NCI-H2081 treated with DMSO at 0.1 percent for 48 hours (cell line): ENCODE measurements at places on chromosomes 7 and 10.

- no peak for DNase-seq
Measured at GRCh38 chr10:62001898-62002297, 100.4 kb downstream of the ARID5B start.

GRCh38 chr10:15197276-15197675 is 28.8 kb upstream of the NMT2 start:
- DNase-seq, result no peak

GRCh38 chr7:79619216-79619615 is 165.7 kb upstream of the MAGI2 start:
- DNase-seq, result no peak

- no peak for DNase-seq
Measured at GRCh38 chr7:13107291-13107690, 419.9 kb downstream of the ARL4A start.

GRCh38 chr7:46871516-46871915 is 710.4 kb downstream of the TNS3 start:
- DNase-seq, result no peak

GRCh38 chr10:59587083-59587755 is 122.4 kb downstream of the SLC16A9 start:
- no peak for DNase-seq

DNA sequence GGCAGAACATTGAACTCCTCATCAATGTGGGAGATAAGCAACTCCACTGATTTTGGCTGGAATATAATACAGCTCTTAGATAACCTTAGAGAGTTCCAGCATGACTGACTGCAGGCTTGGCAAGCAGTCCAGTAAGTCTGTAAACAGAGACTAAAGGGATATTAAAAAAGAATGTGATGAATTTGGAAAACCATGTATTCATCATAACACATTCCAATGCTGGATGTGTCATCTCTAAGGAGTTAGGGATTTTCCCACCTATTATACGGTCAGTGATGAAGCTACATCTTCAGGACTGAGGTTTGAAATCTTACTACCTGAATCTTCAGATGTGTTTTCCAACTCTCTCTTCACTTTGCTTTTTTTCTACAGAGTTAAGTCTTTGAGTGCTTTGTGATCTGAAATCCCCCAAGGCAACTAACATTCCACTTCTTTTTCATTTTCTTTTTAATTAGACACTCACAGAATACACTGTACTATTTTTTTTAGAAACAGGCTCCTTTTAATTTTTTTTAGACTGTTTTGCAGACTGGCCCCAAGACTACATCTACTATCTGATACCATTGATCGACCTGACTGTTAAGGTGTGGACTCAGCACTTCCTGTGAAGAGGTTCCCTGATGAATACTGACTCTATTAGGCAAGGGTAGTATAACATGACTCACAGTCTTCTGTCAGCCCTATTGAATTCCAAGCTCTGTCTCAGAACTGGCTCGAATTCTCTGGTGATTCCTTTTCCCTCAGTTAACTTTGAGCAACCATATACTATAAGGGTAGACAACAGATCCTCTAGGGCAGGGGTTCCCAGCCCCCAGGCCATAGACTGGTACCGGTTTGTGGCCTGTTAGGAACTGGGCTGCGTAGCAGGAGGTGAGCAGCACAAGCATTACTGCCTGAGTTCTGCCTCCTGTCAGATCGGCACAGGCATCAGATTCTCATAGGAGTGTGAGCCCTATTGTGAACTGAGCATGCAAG is 678.2 kb downstream of the GRM8 start:
- DNase-seq, result no peak

DNA sequence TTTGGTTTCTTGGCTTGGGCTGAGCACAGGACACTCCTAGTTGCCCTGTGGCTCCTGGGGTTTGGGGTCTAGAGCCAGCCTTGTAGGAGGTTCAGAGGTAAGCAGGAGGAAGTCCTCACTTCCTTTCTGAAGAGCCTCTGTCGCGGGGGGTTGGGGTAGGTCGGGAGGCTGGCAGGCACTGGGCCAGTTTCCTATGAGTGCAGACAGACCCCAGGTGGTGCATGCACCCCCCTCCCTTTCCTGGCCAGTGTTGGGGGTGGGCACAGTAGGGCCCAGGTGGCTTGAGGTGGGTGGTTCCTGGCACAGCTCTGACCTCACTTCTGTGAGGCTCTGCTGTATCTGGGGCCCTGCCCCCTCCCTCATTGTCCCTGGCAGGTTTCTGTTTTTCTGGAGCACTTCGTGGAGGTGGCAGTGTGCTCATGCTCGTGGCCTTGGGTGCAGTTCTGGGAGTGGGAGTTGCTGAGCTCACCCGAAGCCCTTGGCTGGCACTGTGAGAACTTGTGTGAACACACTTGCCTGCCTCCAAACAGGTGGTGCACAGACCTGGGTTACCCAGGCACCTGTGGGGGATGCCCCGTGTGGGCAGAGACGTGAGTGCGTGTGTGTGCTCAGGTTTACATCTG is 1.8 kb downstream of the PALD1 start:
- no peak for DNase-seq

GRCh38 chr7:101626758-101627157 is 2.3 kb downstream of the MYL10 start:
- DNase-seq, result no peak

DNA sequence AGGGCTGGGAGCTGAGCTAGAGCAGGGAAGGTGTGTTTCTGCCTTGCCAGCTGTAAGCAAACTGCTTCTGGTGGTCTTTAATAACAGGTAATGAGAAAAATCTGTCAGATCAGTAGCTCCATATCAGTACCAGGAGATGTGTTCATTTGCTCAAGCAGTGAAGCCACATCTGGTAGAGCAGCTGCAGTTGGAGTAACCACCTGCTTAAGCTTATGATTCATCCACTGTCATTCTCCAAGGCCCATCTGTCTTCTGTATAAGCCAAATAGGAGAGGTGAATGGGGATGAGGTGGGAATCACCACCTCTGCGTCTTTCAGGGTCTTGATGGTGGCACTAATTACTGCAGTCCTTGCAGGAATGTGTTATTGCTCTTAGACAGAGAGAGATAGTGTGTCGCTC is 18.4 kb upstream of the COBL start:
- DNase-seq, result no peak

GRCh38 chr10:33861016-33861704 is 526.7 kb upstream of the NRP1 start:
- DNase-seq, result no peak

DNA sequence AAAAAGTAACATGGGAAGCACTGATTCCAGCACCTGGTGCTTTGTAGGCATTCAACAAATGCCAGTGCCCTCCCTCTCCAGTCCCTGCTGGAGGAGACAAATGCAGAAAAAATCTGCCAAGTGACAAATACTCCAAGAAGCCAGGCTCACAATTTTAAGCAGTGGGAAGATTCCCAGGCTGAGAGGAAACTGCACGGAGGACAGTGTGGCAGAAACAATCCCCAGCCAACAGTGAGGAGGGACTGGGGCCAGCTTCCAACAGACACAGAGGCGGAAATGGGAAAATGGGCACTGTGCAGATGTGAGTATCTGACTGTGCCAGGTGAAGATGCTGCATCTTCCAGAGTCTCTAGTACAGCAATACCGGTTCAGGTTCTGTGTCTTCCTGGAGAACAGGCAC is 106.3 kb downstream of the SLIT1 start:
- DNase-seq, result no peak

- no peak for DNase-seq
Measured at GRCh38 chr7:157951300-157952049, 614.7 kb downstream of the DNAJB6 start.

DNA sequence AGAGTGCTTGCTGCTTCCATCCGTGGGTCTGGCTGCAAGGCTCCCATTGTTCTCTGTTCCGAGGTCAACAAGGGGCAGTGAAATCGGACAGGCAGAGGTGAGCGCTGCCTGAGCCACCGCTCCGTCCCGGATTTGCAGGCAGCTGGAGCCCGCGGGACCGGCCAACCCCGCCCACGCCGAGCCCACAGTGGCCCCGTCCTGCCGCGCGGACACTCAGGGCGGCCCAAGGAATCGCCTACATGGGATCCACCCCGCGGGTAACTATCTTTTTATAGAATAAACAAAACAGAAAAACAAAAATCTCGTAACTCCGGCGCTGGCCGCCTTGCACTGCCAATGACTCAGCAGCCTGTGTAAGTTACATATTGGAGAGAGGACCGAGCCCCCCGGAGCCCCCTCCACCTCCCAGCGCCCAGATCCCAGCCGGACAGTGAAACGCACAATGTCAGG is 1.9 kb downstream of the BNIP3 start:
- DNase-seq, result no peak

DNA sequence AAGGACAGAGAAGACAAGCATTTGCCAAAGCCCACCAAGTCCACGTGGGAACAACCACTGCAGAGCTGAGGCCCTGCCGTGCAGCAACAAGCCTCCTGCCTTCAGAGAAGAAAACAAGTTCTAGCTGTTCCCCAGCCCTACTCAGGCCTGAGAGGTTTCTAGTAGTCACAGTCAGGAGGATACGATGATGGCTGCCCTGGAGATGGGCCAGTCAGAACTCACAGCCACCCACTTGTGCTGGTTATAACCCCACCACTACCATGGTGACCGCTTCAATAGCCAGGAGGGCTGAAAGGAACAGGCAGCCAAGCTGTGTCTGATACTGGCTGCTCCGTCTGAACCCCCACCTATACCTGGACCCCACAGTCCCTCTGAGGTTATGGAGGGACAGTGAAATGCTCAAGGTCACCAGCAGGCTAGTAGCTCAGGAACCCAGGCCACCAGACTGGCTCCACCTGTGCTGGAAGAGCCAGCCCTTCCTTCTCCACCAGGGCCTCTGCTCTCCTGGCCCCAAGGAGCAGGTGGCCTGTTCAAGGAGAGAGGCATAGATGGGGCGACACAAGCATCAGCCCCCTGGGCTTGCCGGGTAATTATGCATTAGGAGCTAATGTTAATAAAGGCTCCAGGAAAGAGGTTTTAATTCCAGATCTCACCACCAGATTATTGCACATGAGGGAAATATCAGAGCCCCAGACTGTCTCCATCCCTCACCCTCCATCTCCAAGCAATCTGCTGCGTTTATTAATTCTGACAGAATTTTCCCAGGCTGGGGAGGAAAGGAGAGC is 125.8 kb upstream of the PCBD1 start:
- DNase-seq, result no peak

DNA sequence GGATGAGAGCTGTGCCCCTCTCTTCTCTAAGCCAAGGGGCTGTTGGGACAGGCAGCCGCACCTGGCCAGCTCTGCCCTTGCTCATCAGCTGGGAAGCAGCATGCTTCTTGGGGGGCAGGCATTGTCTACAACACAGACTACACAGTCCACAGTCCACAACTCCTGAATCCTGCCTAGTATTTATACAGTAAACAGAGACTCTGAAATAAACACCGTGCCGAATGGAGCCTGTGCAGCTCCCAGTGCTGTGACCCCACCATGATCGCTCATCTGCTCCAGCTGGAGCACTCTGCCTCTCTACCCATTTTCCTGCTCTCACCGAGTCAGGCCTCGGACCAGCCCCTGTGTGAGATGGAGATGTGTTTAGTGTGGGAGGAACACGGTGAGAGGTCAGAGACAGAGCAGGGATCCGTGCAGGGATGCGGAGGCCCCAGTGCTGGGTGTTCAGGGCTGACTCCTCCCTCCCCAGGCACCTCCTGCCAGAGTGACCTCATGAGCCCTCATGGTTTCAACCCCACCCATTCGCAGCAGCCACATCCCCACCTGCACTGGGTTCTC is 608.0 kb downstream of the DNAJB6 start:
- no peak for DNase-seq

GRCh38 chr10:97580421-97581367 is 3.5 kb upstream of the HOGA1 start:
- no peak for DNase-seq

DNA sequence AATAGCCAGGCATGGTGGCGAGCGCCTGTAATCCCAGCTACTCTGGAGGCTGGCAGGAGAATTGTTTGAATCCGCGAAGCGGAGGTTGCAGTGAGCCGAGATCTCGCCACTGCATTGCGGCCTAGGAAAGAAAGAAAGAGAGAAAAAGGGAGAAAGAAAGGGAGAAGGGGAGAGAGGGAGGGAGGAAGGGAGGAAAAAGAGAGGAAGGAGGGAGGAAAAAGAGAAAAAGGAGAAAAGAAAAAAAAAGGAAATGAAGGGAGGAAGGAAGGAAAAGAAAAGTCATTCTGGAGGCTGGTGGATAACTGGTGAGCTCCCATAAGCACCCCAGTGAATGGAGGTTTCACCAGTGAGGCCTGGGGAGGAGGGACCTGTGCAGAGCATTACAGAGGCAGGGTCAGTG is 7.6 kb upstream of the OGDHL start:
- DNase-seq, result no peak

DNA sequence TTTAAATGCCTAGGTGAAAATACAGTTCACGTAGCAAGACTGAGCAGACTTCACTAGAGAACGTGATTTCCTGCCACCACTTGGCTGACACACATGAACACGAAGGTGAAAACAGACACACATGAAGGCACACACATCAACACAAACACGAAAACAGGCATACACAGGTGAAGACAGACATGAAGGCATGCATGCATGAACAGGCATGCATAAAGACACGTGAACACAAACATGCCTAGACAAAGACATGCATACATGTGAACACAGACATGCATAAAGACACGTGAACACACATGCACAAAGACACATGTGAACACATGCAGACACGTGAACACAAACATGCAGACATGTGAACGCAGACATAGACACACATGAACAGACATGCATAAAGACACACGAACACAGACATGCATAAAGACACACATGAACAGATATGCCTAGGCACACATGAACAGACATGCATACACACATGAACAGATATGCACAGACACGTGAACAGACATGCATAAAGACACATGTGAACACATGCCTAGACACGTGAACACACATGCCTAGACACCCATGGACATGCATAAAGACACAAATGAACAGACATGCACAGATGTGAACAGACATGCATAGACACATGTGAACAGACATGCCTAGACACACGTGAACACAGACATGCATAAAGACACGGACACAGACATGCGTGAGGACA is 243.1 kb downstream of the ZMYND11 start:
- no peak for DNase-seq

- DNase-seq, result no peak
Measured at GRCh38 chr7:122467661-122468449, 163.3 kb upstream of the FEZF1 start.
